ENCODE measurements at places on chromosomes 5 and 9.

DNA sequence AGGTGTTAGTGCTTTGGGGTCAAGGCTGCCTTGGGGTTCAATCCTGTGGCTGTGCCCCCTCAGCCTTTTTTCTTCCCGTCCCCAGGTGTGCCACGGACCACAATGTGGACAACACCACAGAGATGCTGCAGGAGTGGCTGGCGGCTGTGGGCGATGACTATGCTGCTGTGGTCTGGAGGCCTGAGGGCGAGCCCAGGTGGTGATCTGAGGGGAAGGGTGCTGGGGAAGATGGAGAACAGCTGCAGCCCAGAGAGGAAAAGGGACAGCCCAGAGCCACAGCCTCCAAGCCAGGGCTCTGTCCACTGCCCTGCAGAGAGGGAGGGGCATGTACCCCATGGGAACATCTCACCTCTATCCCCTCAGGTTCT, 2.1 kb downstream of the CERCAM start:
- DNase-seq: no peak

DNA sequence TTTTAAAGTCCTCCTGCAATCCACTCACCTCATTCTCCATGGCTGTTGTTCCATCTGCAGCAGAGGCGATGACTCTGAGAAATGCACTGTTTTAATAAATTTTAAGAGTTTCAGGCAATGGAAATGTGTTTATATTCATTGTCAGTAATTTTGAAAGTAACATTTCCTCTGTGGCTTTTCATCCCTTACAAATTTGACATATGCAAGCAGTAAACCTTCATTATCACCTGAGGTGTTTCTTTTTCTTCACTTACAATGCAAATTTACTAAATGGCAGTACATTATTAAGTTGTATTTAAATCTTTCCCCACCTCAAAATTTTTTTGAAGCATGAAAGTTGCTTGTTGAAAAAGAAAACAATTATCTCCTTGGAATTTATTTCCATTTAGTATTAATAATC, 136.9 kb downstream of the DIRAS2 start:
- no peak for DNase-seq

GRCh38 chr5:33319841-33320240, 120.9 kb upstream of the TARS1 start:
- no peak for DNase-seq

- no peak for DNase-seq
Measured at GRCh38 chr9:91458906-91459305, 35.3 kb upstream of the NFIL3 start.

GRCh38 chr5:56685503-56686217, 129.7 kb upstream of the MAP3K1 start:
- DNase-seq: no peak

- no peak for DNase-seq
Measured at GRCh38 chr9:135507104-135508035, 6.9 kb downstream of the MRPS2 start.

GRCh38 chr5:125376059-125376641, 629.7 kb upstream of the ZNF608 start:
- no peak for DNase-seq

DNA sequence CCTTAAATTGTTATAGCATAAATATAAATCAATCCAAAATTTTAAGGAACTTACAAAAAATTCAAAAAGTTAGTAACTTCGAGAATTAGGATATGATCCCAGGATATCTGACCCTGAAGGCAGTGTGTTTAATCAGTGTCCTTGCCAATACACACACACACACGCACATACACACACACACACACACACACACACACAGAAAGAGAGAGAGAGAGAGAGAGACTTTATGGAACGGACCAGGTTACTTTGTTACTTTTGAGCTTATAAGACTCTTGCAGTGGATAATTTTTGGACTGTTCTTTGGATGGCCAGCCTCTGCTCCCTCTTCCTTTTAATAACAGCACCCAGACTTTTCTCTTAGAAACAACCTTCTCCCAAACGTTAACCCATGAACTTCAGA, 322.9 kb downstream of the NFIB start:
- DNase-seq: no peak

DNA sequence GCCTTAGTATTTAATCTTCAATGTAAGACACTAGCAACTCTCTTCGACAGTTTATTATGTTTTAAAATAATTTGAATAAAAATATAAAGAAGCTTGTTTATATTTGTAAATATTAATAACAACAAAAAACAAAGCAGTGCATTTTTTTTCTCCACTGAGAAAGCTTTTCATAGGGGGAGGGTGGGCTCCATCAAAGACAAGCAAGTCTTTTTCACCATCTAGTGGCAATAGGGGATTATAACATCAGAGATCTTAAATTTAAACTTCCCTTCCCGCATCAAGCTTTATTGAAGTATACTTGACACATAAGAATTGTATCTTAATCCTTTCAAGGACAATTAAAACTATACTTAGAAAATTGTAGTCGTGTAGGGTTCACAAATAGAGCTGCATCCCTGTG, 9.3 kb upstream of the OR13F1 start:
- peak; percentile 4 for DNase-seq

DNA sequence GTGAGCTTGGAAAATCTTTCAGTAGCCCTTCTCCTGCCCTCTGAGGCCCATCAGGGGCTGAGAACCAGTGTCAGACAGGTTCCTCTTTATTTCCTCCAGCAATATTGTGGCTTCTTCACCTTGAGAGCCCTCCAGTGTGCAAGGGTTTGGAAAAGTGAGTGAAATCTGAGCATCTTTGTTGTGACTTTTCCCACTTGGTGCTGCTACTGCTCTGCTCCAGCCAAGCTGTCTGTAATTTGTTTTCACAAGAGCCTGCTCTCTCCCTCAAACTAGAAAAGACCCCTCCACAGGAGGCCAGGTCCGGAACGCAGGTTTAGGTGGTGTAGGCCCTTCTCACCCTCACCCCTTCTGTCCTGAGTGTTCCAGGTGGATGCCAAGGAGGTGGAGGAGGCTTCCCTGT, 57.4 kb upstream of the SPRY4 start:
- DNase-seq: no peak

DNA sequence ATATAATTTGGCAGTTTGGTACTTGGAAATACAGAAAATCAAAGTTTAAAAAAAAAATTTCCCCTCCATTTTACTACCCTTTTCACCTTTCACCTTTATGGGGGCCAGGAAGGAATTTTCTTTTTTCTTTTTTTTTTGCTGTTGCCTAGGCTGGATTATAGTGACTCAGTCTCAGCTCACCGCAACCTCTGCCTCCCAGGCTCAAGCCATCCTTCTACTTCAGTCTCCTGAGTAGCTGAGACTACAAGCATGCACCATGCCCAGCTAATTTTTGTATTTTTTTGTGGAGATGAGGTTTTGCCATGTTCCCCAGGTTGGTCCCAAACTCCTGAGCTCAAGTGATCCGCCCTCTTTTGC, 9.1 kb downstream of the CHMP5 start:
- no peak for DNase-seq

DNA sequence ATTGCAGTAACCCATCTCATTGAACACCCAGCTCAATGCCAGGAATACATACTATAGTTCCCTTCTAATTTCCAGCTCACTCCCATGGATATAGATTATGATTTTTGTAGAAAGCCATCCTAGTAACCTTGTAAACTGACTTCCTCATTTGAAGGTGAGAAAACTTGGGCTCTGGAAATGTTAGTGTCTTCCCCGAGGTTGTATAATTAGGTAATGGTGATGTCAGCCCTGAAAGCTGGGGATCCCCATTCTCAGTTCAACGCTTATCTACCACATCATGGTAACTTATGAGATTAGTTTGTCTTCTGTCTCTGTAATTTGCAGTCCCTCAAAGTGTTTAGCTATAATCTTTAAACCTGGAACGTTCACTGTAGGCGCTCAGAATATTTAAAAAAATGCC, 34.6 kb upstream of the PTCH1 start:
- no peak for DNase-seq

DNA sequence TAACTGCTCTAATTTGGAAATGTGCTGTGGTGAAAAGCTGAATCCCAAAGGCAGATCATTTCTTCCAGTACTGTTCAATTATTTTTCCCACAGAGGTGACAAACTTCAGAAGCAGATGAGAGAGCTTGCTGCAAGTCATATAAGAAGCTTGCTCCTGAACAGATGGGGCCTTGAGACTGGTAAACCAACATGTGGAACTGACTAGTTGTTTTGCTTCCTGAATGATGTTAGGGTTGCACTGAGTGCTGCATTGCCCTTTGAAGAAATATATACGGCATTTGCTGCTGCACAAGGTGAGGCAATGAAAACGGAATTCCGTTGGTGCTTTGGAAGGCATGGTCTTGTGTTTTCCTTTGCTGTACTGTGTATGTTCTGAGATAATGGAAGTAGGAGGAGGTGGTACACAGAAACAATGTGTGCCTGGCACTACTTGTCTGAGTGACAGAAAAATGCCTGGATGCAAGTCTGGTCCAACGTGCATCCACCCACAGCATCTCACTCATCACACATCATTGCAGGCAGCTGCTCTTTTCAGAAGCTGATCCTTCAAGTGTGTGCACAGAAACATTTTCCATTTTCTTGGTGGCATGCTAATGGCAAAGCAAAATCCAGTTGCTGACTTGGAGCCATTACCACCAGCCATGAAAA, 76.9 kb downstream of the ANKH start:
- no peak for DNase-seq

- no peak for DNase-seq
Measured at GRCh38 chr5:142810743-142811290, 40.6 kb downstream of the ARHGAP26 start.

GRCh38 chr5:75656311-75657003, 45.2 kb downstream of the ANKDD1B start:
- peak; percentile 8 for DNase-seq

DNA sequence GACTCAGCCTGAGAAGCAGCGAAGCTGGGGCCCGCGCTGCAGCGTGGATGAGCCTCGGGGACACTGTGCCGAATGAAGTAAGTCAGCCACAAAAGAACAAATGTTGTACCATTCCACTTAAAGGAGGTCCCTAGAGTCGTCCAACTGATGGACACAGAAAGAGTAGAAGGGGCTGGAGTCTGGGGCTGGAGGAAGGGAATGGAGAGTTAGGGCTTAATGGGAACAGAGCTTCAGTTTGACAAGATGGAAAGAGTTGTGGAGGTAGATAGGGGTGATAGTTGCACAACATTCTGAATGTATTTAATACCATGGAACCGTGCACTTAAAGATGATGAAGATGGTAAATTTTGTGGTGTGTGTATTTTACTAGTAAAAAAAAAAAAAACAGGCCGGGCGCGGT, 119.9 kb downstream of the EHMT1 start:
- DNase-seq: no peak

DNA sequence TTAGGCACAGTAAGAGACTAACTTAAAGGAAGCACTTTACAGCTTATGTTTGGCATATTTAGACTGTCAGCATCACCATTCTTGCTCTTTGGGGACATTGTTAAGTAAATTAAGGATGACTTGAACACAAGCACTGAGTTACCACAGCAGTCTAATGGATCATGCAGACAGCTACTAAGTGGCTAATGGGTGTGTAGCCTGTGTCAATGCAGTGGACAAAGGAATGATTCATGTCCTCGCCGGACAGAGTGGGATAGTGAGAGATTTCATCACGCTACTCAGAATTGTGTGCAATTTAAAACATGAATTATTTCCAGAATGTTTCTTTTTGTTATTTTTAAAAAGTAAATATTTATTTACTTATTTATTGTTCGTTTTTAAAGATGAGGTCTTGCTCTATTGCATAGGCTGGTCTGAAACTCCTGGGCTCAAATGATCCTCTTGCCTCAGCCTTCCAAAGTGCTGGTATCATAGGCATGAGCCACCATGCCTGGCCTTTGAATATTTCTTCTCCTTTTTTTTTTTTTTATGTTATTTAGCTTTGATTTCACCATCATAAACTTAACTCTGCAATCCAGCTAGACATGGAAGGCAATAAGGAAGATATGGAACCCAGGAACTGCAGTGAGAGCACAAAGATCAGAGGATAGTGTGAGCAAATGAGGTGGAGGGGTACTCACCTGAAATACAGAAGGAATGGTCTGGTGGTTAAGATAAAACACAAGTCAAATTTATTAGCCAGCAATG, 53.0 kb upstream of the KLF4 start:
- no peak for DNase-seq

DNA sequence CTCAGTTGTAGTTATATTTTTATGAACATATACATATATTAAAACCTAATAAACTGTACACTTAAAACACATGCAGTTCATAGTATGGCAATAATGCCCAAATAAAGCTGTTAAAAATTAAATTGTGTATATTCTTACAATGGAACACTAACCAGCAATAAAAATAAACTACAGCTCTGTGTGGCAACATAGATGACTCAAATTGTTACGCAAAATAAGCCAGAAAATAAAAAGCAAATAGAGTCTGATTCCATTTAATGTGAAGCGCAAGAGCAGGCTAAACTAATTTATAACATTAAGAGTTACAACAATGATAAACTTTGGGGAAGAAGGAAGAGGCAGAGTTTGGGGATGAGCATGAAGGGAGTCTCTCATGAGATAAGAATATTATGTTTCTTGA, 597.3 kb downstream of the TLE1 start:
- no peak for DNase-seq

DNA sequence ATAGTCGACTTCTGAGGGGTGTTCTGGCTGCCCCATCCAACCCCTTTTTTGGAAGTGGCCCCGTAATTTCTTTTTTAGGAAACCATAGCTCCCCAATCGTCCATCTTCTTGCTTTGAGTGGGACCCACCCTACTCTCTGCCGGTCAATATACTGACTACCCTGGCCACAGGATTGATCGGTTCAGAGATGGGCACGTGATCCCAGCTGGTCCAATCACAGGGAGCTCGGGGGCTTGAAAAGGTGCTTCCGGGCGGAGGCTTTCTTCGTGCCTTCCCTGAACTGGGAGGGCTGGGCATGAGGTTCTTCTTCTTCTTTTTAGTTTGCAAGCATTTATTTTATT, 78.7 kb upstream of the SH3PXD2B start:
- no peak for DNase-seq

DNA sequence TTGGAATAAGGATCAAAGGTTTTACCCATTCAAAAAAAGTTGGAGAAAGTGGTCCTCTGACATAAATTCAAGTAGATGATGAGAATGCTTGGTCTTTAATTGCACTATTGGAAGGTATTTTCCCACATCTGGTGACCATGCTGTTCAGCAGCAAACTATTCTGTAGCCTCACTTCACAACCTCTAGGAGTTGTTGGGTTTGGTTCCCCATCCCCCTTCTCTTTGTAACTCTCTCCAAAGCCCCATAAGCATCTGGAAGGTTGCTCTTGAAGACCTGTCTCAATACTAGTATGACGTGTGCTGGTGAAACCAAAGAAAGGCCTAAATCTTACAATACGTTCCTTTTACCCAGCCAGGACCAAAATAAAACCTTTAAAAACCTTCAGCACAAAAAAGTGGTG, 8.5 kb downstream of the RGMB start:
- no peak for DNase-seq

GRCh38 chr9:81628897-81629296, 60.5 kb downstream of the TLE1 start:
- no peak for DNase-seq

GRCh38 chr5:15065091-15065490, 193.5 kb upstream of the ANKH start:
- no peak for DNase-seq

All from HS-5 (cell line).